Natural killer cell treated with Interleukin-12 subunit alpha and Interleukin-12 subunit beta and Interleukin-15 and Interleukin-18, amount 100 ng/mL, for 72 hours (primary cell): ENCODE measurements at places on chromosomes 7 and 10. TPM values are rescaled to one million over a fixed set of nuclear protein-coding genes. Genes with fewer than 3 reads are reported as not detected.
A peak's percentile ranks its signal among the peaks of the same experiment; 100 is the strongest.

DNA sequence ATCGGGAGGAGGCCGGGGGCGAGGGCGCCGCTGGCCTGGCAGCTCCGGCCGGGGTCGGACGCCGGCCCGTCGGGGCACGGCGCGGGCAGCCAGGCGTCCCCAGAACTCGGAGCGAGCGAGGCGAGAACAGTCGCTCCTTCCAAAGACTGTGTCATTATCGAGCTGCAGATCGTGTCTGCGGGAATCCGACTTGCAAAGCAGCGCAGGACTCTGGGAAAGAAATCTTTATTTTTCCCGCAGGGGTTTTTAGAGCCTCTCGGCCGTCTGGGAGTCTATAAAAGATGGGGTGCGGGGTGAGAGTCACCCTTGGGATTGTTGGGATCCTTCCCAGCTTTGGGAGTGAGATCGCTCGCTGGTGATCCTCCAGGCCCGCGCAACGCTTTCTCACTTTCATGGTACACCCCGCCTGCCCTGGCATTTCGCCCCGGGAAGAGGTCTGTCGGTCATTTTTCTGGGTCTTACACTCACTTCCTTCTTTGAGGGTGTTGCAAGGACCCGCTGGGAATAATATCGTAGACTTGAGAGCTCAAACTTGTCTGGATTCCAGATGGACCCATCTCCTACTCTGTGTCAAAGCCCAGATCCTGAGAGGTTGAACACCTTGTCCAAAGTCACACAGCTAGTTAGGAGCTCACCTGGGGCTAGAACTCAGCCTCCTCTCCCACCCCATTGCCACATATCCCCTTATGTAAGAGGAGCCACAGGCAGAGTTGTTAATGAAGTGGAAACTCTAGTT is 1.0 kb downstream of the UBTD1 start:
- DNase-seq, result no peak

DNA sequence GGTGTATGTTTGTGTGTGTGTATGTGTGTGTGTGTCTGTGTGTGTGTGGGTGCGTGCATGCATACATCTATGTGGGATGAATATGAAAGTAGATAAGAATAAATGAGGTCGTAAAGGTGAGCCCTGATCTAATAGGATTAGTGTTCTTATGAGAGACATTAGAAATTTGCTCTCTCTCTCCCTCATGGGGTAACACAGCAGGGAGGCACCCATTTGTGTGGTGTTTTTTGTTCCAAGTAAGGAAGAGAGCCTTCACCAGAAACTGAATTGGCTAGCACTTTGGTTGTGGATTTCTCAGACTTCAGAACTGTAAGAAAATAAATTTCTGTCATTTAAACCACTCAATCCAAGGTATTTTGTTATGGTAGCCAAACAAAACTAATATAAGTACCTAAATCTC is 353.7 kb upstream of the CHRM2 start:
- no peak for DNase-seq

DNA sequence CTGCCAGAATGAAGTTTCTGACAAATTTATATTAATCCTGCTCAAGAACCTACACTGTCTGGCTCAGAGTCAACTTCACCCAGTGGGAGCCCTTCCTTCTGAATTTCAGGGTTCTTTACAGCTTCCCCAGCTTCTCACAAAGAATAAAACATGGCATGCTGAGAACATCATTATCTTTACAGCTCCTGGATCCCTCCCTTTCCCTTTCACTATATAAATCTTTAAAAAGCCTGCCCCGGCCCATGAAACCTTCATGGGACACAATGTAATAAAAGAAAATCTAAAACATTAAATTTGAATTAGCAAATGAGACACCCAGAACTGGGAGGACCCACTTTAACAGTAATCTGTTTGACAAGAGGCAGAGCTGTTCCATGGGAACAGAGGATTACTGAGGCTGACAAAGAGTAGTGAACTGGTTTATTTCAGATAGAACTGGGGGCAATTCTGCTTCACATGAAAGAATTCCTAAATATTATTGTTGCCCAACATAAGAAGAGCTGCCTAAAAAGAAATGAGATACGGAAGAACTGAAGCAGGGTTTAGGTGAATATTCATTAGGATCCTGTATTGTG is 222.8 kb downstream of the THSD7A start:
- no peak for DNase-seq

GRCh38 chr10:51567271-51567670 is 132.1 kb downstream of the CSTF2T start:
- DNase-seq, result no peak

DNA sequence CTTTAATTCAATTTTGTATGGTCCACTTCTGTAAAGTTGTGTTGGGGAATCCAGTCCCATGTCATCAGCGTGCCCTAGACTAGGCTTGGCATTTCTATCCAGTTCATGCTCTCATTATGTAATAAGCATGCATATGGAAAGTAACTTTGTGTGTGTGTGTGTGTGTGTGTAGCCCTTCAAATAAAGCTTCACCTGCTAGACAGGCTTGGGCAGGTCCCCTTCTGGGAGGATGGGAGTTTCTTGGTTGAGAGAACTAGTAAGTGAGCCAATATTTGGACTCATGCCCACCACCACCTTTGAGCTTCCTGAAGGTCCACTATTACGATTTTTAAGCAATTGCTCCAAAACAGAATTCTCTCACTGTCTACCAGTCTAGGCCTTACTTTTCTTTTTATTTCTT is 6.9 kb downstream of the BZW2 start:
- DNase-seq, result no peak

- no peak for DNase-seq
These were observed 212.5 kb downstream of the ADAM12 start for GRCh38 chr10:126175641-126176262.

- DNase-seq, result no peak
These were observed 536.1 kb downstream of the LRMDA start for GRCh38 chr10:75967491-75967890.

DNA sequence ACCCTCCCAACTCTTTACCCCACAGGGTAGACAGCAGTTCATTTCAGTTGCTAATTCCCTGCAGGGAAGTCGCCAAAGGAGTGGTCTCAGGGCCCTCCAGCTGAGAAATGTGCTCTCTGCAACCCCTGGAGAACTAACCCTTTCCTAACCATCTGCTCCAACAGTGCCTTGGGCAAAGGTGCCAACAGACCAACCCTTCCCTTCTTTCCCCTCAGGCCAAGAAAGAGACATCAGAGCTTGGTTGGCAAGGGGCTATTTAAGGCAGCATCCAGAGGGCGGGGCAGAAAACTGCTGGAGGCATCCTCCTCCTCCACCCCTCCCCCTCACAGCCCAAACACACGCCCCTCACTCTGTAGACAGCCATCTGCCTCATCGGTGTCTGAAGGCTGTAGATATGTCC is 1.7 kb downstream of the SORBS1 start:
- no peak for DNase-seq

- DNase-seq, result no peak
These were observed 62.7 kb upstream of the VIPR2 start for GRCh38 chr7:159207393-159207792.

DNA sequence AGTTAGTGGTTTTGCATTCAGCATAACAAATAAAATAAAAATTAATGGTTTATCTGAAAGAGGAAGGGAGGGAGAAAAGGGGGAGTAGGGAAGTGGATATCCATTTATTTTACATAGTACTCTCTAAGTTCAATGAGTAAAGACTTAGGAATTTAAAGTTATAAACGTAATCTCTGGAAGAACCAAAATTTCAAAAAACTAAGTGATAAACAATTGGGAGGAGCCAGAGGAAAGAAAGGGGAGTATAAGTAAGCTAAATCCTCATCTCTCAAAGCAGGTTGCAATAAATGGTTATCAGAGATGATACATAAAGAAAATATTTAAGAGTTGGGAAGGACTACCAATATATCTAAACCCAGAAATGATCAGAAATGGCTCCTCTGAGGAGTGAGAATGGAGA is 46.4 kb downstream of the ANK3 start:
- no peak for DNase-seq

GRCh38 chr7:70647801-70648498 is 484.0 kb upstream of the GALNT17 start:
- peak; percentile 91 for DNase-seq

Gene TAS2R60
- not detected for total RNA-seq

Gene ACTL6B
- total RNA-seq, result not detected

Gene CH25H
- total RNA-seq, result not detected

Gene MYOF
- 15.8 TPM for total RNA-seq

Gene MYO1G
- 518 TPM for total RNA-seq

Gene PNLIPRP2
- not detected for total RNA-seq
